ENCODE measurements at places on chromosomes 16 and 17.

GRCh38 chr17:19338031-19338990, 24.2 kb downstream of the B9D1 start:
- peak; percentile 64 for DNase-seq

DNA sequence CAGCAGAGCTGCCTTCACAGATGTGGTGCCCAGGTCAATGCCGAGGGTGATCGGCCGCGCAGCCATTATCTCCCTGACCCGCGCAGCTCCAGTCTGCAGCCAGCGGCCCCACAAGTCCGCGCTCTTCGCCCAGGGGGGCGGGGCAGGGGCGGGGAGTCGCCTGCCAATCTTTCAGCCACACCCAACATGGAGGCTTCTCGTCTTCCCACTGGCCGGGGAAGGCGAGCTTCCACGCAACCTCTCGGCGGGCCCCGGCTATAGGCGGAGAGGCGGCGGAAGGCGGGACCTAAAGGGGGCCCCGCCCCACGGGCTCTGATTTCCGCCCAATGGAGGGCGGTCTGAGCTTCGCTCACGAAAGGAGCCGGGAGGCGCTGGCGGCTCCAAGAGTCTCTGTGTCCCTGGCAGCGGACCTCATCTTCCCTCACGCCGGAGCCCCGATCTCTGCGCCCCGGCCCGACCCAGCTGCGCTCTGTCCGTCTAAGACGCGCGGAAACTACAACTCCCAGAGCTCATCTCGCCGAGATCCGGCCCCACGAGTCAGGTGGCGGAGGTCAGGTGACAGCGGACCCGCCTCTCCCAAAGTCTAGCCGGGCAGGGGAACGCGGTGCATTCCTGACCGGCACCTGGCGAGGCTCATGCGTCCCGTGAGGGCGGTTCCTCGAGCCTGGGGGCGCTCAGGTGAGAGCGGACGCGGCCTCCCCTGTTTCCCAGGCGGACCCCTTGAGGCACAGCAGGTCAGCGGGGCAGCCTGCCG, at the start of the genes CTNS and SHPK:
Gene CTNS, plus strand, starts transcription at position 607 of the 754 bp plus-strand sequence. CDS start 3,447 bp downstream, outside the sequence.
Gene SHPK, minus strand, starts transcription at position 97 of the 754 bp plus-strand sequence. Its CDS starts 31 bp downstream, at position 66.
- DNase-seq: peak; percentile 68

DNA sequence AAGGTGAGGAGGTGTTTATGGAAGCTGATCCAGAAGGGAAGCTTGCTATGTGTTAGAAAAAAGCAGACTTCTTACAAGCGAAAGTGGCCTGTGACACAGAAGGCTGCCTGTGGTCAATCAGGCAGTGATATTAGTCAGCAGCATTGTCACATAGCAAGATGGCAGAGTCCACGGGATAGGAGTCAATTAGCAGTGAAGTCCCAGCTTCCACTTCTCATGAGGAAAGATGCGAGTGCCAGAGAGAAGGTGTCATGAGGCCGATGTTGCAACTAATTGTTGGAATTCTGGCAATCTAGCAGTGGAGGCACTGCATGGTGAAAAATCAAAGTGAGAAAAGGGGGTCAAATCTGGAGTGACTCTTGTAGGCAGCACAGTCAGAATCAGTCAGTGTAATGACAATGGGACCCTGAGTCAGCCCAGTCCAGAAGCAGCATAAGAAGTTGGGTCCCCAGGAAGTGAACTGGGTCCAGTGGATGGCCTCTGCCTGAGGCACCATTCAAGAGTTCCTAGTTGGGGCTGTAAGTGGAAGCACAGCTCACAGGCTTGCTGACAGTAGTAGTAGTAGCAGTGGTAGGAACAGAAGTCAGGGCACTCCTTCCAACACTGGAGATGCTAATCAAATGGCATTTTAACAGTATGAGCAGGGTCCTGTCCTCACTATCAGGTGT, 85.1 kb downstream of the TNFRSF13B start:
- no peak for DNase-seq

GRCh38 chr17:76738468-76738850, 540 bp downstream of the MFSD11 start:
- no peak for DNase-seq

DNA sequence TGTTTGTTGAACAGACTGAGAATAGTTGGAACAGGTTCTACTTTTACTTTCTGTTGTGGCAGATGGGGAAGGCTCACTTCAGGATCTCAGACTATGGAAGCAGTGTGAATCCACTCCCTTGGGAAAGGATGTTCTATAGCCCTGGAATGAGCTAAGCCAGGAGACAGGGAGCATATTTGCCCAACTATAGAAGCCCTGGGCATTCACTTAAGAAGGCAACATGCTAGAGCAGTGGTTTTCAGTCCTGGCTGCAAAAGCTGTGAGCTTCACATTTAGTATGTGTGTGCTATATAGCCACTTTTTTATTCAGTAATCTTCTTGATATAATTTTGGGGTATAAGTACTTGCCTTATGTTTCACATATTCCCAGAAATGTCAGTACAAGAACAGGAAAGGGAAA, 1.2 kb upstream of the KRT32 start:
- DNase-seq: no peak

GRCh38 chr17:57930239-57930638, 25.0 kb downstream of the CUEDC1 start:
- no peak for DNase-seq

DNA sequence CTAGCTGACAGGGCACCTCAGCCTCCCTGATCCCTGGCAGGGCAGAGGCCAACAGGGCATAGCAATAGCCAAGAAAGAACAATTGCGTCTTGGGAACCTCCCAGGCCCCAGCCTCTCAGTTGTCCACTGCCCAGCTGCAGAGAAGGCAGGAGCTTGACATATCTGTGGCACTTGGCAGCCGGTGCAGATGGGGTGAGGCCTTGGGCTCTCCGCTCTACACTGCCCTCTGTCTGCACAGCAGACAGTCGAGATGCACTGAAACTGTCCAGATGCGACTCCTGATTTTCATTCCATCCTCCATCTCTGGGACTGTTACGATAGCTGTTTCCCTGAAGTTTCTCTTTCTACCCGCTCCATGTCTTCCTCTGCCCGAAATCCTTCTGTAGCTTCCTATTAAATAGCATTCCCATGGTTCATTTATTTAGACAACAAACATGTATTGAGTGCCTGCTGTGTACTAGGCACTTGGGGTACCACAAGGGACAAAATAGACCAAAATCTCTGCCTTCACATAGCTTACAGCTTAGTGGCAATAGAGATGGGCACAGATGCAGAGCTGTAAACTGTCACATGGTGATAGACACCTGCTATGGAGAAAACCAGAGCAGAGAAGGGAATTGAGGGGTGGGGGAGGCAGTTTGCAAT, 3.3 kb downstream of the POLR3E start:
- peak; percentile 64 for DNase-seq
